ENCODE measurements at places on chromosomes 6 and 20.
A peak's percentile ranks its signal among the peaks of the same experiment; 100 is the strongest.

- H3K36me3 ChIP-seq: no peaks in the 10 kb centered on the region
- no peak overlapping the region for H3K4me3 ChIP-seq
- no peaks in the 10 kb centered on the region for H3K27me3 ChIP-seq
- peaks cover 5% of the 10 kb centered on the region for H3K4me1 ChIP-seq
- no peak overlapping the region for H3K27ac ChIP-seq
Observed at GRCh38 chr6:11761744-11762620, 16.6 kb downstream of the ADTRP start.

- no peaks in the 10 kb centered on the region for H3K4me1 ChIP-seq
- no peak overlapping the region for H3K27ac ChIP-seq
- no peaks in the 10 kb centered on the region for H3K36me3 ChIP-seq
- no peak for DNase-seq
Observed at GRCh38 chr6:104700371-104701185, 159.1 kb downstream of the HACE1 start.

DNA sequence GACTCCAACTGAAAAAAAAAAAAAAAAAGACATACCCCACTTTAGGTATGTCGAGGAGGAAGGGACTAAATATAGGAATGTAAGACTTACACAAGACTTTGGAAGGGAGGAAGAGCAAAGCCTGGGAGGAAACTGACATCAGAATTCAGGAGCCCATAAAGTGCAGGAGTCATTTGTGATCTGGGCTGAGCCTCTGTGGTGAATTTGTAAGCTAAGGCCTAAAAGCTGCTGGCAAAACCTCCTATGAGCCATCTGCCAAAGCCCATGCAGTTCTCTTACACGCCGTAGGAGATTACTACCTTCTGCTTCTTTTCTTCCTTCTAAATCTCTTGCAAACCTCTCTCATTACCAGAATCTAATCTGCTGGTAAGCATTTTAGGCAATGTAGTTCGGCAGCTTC lies 52.0 kb upstream of the THEMIS start:
- no peaks in the 10 kb centered on the region for H3K4me1 ChIP-seq
- H3K27ac ChIP-seq: no peak overlapping the region
- no peaks in the 10 kb centered on the region for H3K36me3 ChIP-seq
- H3K27me3 ChIP-seq: no peaks in the 10 kb centered on the region

GRCh38 chr6:54308986-54309315 lies 710 bp downstream of the TINAG start:
- no peaks in the 10 kb centered on the region for H3K36me3 ChIP-seq
- DNase-seq: no peak
- H3K27me3 ChIP-seq: no peaks in the 10 kb centered on the region
- H3K4me3 ChIP-seq: no peak overlapping the region
- no peak overlapping the region for H3K27ac ChIP-seq

DNA sequence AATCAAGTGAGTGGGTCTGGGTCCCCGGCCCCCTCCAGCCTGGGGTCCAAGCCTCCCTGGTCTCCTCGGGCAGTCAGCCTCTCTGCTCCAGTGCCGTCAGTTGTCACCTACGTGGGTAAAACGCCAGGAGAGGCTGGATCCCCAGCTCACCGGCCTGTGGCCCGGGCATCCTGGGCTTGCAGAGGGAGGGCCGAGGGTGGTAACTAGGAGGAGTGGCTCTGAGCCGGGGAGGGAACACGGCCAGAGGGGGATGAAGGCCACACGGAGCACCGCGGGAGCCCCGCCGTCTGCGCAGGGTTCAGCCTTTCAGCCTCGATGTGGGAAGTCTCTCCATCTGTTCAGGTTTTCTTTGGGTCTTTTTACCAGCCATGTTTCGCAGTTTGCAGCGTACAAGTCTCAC lies 29.5 kb upstream of the BHLHE23 start:
- DNase-seq: no peak
- H3K27me3 ChIP-seq: peaks cover 12% of the 10 kb centered on the region
- no peaks in the 10 kb centered on the region for H3K4me1 ChIP-seq
- no peak overlapping the region for H3K27ac ChIP-seq

- no peak overlapping the region for H3K27ac ChIP-seq
- no peak for DNase-seq
- H3K27me3 ChIP-seq: no peaks in the 10 kb centered on the region
Observed at GRCh38 chr6:34239500-34239825, 2.8 kb downstream of the HMGA1 start.

DNA sequence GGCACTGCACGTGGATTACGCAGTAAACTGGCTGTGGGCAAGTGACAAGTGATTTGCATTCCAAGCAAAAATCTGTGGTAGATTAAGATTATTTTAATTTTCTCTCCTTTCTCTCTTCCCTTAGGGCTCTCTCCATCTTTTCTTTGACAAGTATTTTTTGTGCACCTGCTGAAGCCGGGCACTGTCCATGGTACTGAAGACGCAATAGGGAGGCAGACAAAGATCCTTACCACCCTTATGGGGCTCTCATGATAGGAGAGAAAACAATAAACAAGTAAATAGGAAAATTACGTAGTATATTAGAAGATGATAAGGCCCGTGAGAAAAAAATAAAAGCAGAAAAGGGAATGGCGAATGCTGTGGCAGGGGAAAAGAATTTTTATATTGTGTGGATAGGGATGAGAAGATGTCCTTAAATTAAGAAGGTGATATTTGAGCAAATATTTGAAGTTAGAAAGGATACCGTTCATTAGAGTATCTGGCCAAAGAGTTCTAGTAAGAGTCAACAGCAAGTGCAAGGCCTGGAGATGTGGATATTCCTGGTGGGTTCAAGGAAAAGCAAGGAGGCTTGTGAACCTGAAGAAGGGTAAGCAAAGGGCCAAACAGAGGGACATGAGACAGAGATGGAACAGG lies 146.0 kb downstream of the LAMP5 start:
- H3K4me3 ChIP-seq: no peak overlapping the region
- no peak overlapping the region for H3K27ac ChIP-seq
- H3K36me3 ChIP-seq: no peaks in the 10 kb centered on the region
- DNase-seq: peak; percentile 4
- H3K4me1 ChIP-seq: no peaks in the 10 kb centered on the region

DNA sequence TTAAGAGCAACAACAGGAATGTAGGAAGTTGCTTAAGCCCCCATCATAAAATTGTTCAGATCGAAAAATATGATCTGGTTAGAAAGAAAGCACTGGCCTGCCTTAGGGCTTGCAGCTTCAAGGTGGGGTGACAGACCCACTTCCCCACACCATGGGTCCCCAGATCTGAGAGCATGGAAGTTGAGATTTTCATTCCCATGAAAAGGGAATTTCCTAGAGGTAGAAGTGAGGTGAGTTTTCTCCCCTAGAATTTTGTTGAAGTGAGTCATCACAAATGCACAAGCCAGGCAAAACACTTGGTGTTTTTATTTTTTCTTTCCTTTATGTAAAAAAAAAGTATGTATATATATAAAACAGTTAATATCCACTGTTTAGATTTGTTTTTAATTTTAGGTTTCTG lies 213.6 kb upstream of the SUPT3H start:
- H3K4me1 ChIP-seq: peaks cover 10% of the 10 kb centered on the region
- no peak overlapping the region for H3K27ac ChIP-seq
- H3K27me3 ChIP-seq: no peaks in the 10 kb centered on the region
- no peak overlapping the region for H3K4me3 ChIP-seq

DNA sequence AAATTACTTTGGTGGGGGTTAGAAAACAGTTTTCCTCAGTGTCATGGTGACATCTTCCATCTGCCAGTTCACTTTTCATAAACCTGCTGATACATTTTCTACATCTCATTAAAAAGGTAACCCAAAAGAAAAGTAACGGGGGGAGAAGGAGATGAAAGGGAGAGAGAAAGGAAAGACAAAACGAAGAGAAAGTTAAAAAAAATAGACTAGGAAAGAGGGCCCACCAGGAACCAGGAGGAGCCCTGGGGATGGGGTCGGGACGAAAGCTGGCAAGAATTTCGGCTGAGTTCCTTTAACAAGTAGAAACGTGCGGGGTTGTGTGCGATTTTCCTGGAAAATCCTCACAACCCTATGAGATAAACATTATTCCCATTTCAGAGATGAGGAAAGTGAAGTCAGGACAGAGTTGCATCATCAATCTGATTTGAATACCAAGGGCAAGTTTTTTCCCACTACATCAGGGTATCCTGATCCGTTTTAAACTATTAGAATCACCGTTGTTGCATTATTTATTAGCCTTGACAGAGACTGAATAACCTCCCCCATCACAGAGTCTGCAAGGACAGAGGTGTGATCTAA lies 53.4 kb upstream of the TPD52L1 start:
- peaks cover 17% of the 10 kb centered on the region for H3K4me1 ChIP-seq
- peak overlapping the region; percentile 48 for H3K27ac ChIP-seq
- H3K4me3 ChIP-seq: peak overlapping the region; percentile 61

DNA sequence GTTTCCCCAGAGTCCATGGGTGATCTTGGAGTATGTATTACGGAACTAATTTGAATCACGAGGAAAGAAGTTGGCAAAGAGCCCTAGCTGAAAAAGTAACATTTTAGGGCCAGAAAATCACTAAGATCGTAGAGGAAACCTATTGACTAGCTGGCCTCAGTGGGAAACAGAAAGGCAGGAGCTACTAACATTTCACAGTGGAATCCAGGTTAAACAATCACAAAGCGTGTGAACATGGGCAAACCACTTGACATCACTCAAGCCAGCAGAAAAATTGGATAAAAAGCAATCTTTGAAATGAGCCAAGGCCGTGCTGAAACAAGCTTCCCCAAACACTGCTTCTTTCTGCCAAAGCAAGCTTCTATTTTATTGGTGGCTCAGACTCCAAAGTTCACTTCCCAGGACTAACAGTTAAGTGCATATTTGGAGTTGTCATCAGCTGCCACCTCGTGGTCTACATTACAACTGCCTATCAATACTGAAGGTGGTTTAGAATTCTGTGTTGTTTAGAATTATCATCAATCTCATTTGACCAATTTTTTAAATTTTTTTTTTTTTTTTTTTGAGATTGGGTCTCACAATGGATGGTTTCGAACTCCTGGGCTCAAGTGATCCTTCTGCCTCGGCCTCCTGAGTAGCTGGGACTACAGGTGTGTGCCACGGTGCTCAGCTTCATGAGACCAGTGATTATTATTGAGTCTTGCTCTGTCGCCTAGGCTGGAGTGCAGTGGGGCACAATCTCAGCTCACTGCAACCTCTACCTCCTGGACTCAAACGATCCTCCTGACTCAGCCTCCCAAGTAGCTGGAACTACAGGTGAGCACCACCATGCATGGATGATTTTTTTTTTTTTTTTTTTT lies 10.6 kb downstream of the RPS10 start:
- peak overlapping the region; percentile 4 for H3K27ac ChIP-seq
- peak; percentile 71 for DNase-seq
- no peak overlapping the region for H3K4me3 ChIP-seq
- no peaks in the 10 kb centered on the region for H3K27me3 ChIP-seq
- peaks cover 2% of the 10 kb centered on the region for H3K4me1 ChIP-seq

DNA sequence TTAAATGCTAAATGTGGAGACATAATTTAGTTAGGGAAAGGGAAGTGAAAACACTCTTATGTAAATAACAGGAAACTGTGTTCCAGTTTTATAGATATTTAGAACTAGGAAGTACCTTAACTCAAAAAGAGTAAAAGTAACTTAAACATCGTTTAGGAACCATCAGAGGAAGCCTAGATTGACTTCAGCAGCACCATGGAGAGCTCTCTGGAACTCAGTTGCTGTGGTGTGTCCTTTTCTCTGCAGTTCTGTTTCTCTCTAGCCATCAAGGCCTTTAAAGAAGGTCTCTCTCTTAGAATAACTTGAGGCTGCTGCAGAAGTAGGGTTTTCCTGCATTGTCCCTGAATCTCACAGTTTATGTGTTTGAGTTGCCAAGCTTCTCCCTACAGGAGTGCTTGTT lies 26.9 kb downstream of the CLVS2 start:
- no peaks in the 10 kb centered on the region for H3K27me3 ChIP-seq
- H3K36me3 ChIP-seq: no peaks in the 10 kb centered on the region
- H3K4me1 ChIP-seq: no peaks in the 10 kb centered on the region
